ENCODE measurements at places on chromosomes 2 and 18.

- DNase-seq = peak; percentile 25
Measured at GRCh38 chr2:96527286-96528005, 9.1 kb upstream of the ARID5A start.

GRCh38 chr2:37558623-37559022 is 112.8 kb downstream of the CDC42EP3 start:
- DNase-seq = no peak

DNA sequence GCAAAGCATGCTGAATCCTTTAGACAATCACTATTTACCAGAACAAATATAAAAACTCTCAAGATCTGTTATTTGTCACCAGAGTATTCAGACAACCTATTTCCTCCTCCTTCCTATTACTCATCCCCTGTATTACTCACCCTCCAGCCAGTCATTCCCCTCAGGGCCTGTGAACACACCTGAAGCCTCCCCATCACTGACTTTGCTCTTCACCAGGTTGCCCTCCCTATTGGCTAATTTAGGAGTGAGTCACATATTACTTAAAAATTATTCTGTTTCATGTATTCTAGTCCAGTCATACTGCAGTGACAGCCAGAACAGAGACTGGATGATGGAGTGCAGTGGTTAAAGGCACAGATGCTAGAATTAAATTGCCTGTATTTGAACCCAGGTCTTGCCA is 3.7 kb upstream of the ATG16L1 start:
- peak; percentile 41 for DNase-seq

DNA sequence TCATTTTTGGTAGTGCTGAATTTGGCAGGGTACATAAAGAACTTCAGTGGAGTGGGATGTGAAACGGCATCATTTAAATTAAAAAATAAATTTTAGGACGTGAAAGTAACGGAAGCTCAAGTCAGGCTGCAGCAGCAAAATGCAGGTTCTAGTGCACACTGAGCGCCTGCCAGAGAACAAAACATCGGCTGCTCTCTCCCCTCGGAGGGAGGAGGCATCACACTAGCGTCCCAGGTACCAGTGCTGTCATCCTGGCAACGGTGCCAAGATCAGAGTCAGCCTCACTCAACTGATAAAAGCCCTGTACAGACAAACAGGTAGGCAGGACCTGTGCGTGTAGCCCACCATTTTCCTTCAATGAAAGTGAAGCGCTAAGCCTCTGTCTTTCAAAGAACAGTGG is 261.5 kb downstream of the PTGR3 start:
- DNase-seq = no peak

DNA sequence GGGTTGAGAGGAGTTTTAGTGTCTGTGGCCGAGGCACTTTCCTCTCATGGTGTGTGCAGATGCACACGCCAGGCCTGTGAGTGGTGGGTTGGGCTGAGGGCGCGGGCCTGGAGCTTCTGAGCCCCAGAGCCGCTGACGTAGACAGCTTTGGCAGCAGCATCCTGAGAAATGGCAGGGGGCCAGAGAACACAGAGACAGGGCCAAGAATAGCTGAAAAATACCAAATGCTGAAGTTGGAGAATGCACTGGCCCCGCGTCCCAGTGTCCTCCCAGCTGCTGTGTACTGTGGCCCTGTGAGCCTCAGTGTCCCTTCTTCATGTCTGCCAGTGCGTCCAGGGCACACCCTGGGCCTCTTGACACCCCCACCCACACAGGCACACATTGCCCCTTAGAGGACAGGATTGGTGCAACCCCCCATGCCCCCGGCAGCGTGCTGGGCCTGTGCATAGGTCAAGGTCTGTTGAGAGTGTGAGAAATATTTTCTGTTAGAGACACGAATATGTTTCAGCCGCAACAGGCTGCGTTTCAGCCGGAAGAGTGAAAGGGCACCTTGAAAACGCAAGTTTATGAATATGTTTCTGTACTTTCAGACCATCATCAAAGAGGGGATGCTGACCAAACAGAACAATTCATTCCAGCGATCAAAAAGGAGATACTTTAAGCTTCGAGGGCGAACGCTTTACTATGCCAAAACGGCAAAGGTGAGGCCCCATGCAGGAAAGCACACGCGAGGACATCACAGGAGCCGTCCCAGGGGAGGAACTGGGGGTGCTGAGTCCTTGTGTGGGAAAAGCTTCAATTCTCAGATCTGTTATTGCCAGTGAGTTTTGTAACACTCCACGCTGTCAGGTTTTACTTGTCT is 33.6 kb downstream of the DGKD start:
- DNase-seq = no peak

GRCh38 chr2:152376385-152376784 is 41.4 kb downstream of the FMNL2 start:
- DNase-seq = no peak

GRCh38 chr2:107202962-107203591 is 317.1 kb upstream of the ST6GAL2 start:
- no peak for DNase-seq

DNA sequence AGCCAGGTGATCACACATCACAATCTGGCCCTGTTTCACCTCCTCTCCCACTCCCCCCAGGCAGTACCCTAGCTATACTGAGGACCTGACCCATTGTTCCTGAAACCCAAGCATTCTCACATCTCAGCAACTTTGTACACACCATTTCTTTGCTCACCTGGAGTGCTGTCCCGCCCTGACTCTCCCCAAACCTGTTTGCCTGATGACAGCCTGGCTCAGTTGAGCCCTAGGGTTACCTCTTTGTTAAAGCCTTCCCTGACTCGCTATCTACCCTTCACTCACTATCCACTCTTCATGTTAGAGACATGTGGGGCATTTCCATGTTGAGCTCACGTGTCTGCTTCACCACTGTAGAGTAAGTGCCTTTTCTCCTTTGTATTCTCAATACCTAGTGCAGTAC is 49.1 kb downstream of the GREB1L start:
- DNase-seq = no peak

DNA sequence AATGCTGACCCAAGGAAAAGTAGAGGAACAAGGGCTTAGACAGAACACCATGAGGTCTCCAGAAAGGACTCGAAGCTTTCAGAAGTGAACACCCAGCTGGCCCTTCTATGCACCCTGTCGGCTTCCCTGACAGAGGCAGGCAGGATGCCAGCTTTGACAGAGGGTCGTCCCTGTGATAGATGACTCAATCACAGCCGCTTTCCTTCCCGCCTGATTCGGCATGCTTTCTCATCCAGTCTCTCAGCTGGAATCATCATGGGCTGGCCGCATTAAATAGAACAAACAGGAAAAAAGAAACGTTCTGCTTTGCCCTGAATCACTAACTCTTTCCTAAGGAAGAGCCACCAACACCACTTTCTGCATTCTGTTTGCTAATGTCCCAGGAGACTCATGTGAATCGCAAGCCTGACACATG is 140.3 kb upstream of the RAB12 start:
- no peak for DNase-seq

- no peak for DNase-seq
Measured at GRCh38 chr18:53134711-53135110, 794.7 kb downstream of the DCC start.

- no peak for DNase-seq
Measured at GRCh38 chr2:104430852-104431251, 423.1 kb upstream of the POU3F3 start.

GRCh38 chr18:76323891-76324290 is 171.2 kb downstream of the ZNF516 start:
- DNase-seq = no peak

- no peak for DNase-seq
Measured at GRCh38 chr18:79403723-79404566, 8.2 kb downstream of the NFATC1 start.

DNA sequence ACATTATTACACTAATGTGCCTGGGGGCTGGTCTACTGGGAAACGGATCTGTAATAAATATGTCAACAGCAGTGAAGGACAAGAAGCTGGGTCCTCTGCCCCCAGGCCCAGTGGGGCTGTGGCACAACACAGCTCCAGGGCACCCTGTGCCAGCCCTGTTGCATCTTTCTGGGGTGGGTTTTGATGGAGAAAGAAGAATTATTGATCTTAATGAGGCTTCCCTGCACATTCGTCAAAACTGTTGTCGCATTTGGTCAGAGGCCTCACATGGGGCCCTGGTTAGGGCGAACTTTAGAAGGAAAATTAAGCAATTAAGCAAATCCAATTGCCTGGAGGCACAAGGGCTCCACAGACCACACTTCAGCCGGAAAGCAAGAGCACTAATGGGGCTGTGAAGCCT is 30.0 kb upstream of the TWIST2 start:
- no peak for DNase-seq

- no peak for DNase-seq
Measured at GRCh38 chr18:75429975-75430374, 2.5 kb upstream of the SMIM21 start.

DNA sequence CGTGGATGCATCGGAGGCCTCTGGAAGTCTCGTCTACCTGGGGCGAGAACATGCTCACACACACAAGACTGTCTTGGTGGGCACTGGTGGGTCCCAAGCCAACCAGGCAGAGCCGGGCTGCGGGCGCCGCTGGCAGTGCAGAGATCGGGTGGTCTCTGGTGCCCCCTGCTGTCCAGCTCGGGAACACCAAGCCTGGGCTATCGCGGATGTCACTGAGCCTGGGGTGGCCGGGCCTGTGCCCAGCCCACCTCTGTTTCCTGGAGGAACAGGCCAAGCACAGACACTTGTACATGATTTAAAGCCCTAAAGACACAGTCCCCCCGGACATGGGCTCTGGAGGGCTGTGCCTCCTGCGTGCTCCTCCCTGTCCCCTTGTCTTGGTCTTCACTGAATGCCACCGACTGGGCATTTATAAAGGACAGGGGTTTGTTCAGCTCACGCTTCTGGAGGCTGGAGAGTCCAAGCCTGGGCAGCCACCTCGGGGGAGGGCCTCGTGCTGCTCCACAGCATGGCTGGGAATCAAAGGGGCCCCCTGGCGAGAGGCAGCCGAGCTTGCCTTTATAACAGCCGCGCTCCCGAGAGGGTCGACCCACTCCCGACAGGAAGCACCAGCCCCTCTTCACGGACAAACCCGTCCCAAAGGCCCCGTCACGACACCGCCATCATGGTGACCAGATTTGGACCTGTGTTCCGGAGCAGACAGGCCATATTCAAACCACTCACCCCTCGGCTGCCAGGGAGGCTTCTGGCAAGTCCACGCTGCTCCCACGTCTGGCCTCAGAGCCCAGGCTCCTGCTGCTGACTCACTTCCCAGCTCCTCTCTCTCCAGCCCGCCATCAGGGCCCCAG is 3.6 kb upstream of the OTOS start:
- peak; percentile 76 for DNase-seq

DNA sequence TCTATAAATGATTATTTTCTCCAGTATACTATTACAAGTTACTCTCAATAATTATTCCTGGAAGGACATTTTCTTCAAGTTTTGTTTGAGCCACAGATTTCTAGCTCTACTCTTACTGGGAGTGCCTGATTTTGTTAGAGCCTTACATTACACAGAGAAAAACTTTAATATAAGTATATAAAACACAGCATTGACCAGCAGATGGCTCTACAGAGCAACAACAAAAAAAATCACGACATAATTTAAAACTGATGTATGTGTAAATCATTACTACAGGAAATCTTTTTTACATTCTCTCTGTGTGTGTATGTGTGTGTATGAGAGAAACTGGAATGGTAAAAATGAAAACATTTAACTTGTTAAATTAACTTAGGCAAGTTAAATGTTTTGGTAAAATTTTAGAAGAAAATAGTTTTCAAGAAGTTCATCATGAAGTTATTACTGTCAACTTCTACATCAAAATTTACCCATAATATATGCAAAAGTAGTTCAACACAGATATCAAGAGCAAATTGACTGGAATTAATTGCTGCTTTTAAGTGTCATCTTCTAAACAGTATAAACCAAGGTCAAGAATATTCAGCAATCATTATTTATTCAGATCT is 103.3 kb downstream of the MDH1 start:
- no peak for DNase-seq

DNA sequence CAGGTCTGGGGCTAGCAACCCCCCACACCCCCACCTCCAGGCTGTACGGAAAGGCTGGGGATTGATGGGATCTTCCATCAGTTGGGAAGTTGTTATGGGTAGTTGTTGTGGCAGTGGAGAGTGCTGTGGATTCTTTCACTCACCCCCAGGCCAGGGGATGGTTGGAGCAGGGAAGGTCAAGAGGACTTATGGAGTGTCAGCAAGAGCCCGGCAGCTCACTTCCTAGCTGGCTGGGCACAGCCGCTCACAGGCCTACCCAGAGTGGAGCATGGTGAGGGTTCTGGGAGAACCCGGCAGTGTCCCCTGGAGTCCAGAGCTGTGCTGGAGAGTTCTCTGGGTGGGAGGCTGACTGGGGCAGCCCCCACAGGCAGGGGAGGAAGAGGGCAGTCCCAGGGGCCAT is 122.2 kb downstream of the MSH2 start:
- no peak for DNase-seq

DNA sequence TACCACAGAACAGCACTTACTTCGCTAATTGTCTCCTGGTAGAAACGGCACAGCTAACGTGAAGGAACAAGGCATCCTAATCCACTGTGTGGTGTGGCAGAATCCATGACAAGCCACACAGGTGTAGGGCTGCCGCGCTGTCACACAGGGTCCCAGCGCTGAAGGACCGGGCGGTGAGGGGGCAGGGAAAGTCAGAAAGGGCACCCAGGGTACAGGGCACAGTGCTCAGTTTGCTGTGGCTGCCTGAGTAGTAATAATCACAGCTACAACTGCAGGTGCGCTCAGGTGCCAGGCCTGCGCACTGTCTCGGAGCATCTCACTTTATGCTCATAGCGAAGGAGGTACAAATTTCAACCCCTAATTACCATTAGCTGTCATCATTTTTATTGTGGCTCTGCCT is 55.2 kb upstream of the CAB39 start:
- no peak for DNase-seq

- DNase-seq = no peak
Measured at GRCh38 chr2:103427567-103427966, 665.7 kb downstream of the TMEM182 start.

DNA sequence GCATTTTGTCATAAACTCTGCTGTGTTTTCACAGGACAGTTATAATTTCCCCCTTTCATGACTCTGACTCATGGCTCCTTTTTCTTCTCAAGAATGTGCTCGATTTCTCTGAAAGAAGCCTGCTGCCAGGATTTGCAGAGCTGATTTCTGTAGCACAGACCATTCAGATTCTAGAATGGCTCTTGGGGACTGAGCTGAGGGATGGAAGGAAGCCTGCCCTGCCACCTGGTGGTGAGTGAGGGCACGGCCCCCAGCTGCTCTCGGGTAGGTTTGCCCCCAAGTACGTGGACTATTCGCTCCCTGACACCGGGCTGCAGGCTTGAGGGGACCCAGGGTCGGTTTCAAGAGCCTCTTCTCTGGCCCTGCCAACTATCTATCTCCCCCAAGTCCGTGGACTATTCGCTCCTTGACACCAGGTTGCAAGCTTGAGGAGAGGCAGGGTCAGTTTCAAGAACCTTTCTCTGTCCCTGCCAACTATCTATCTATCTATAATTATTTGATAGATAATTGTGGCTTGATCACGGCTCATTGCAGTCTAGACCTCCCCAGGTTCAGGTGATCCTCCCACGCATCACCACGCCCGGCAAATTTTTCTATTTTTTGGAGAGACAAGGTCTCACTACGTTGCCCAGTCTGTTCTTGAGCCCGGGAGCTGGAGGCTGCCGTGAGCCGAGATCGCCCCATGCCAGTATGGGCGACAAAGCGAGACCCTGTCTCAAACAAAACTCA is 1.4 kb upstream of the SMYD5 start:
- DNase-seq = peak; percentile 52
